NK-92 treated with Interleukin-12 subunit alpha and Interleukin-12 subunit beta, amount 100 ng/mL, for 24 hours (cell line): ENCODE measurements at places on chromosomes 7 and 10.

DNA sequence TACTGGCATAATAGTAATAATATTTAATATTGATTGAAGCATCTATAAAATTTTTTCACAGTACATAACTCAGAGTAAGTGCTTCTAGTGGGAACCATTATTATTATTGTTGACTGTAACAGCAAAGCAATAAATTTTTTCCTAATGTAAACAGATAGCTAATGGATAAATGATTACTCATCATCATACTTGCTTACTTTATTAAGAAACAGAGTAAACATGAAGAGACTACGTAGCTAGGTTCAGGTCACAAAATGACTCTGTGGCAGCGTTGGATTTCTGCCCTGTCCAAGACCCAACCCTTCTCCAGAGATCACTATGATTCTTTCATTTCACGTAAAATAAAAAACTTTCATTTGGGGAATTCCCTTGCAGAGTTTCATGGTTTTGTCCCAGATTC, 8.3 kb upstream of the ABCB5 start:
- no peak for DNase-seq

DNA sequence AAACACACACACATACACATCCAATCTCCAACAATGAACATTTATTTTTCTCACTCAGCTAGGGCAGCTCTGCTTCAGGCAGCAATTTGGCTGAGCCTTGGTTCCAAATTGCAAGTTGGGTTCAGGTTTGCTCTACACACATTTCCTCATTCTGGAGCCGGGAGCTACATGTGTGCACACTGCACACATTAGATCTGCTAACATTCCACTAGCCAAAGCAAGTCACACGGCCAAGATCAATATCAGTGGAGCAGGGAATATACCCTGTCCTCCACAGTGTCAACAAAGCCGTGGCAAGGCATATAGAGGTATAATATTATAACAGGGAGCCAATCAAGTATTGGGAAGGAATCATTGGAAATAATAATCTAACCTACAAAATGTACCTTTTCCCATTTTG, 57.5 kb upstream of the PPP1R3C start:
- no peak for DNase-seq

DNA sequence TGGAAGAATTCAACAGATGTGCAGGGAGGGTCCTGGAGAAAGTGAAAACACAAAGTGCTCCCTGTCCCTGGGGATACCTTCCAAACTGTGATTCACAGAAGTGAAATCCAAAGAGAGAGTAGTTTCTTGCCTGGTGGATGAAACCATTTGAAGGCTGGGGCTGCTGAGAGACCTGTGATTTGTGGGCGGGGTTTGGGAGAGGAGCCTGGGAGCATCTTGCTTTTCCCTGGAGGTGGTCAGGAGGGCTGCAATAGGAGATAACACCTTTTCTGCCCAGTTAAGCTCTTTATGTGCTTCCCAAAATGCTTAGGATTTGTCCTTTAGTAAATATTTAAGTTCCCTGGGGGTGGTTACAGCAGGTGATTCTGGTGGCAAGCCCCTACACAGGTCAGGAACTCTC, 105.3 kb upstream of the TPK1 start:
- DNase-seq, result no peak

- DNase-seq, result no peak
These were observed 68.5 kb downstream of the HK1 start for GRCh38 chr10:69346776-69347175.

DNA sequence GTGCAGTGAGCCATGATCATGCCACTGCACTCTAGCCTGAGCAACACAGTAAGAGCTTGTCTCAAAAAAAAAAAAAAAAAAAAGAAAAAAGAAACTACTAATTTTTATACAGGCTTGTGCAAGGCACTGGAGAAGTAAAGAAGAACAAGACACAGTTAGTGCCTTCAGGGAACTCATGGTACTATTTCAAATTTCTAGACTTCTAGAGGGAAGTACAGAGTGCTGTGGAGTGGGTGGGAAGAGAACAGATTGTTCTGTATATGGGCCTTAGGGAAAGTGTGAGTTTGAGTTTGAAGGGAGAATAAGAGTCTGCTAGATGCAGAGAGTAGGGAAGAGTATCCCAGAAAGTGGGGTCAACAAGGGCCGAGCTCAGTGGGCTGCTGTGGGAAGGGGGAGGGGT, 234.8 kb downstream of the PHTF2 start:
- DNase-seq, result no peak

DNA sequence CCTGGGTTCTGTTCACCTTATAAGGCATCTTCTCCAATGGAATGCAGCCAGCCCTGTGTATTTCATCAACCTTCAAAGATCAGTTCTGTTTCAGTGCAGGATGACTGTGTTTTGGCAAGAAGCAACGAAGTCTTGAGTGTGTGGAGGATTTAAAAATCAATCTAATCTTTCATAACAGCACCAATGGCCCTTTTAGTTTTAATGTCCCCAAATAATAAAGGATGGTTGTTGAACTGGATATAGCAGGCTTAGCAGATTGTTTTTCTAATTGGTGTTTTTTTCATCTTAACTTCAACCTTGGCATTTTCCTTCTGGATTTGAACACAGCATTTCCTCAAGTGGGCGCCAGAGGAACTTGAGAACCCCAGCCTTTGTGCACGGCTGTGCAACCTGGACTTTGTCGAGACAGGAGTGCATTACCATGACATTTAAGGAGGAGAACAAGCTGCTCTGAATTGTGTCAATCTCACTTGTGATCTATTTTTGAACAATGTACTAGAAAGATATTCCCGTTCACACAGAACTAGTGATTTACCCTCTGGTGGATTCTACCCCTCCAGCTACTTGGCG, 313.3 kb upstream of the AKR1E2 start:
- no peak for DNase-seq

DNA sequence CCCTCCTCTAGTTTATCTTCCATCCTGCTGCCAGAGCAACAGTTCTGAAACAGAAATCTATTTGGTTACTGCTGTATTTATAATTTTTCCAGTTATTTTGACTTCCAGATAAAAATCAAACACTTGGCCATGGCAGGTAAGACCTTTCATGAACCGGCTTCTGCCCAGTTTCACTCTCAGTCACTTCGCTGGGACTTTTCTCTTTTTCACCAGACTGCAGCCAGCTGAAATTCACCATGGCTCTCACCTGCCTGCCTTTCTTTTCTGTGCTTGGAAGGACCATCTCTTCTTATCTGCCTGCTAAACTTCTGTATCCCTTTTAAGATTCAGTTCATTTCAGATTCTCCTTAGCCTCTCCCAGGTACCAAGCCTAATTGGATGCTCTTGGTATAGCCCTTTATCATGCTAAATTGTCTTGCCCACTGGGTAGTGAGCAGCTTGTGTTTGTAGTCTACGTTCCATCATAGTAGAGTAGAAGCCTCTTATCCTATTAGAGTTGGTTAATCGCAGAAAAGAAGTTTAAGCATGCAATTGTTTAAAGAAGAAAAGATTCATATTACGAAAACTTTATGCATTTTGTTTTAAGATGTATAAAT, 71.7 kb downstream of the TAF3 start:
- DNase-seq, result no peak

DNA sequence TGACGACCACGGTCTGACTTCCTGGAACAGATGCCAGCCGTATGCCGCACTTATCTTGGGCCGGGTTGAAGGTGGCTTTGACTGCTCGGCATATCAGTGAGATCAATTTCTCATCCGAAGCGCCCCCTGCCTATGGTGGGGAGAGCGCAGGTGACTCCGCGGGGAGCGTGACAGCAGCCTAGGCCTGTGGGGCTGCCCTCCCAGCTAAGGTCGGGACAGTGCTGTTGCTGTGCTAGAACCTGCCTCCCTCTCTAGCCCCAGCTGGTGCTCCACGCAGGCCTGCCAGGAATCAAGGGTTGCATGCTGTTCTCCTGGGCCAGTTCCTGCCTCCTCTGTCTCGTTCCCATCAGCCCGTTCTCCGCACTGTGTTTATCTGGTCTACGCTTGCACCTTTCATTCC, 49.8 kb downstream of the PODXL start:
- DNase-seq, result no peak

- no peak for DNase-seq
These were observed 354.2 kb downstream of the DNAJB6 start for GRCh38 chr7:157690833-157691585.

GRCh38 chr7:92674379-92674778, 84.2 kb upstream of the FAM133B start:
- DNase-seq, result no peak

- no peak for DNase-seq
These were observed 71.5 kb downstream of the XPNPEP1 start for GRCh38 chr10:109851616-109852474.

- peak; percentile 17 for DNase-seq
These were observed 162.3 kb upstream of the CSTF2T start for GRCh38 chr10:51861731-51862130.

- no peak for DNase-seq
These were observed 136.7 kb downstream of the EGFR start for GRCh38 chr7:55155351-55156117.

DNA sequence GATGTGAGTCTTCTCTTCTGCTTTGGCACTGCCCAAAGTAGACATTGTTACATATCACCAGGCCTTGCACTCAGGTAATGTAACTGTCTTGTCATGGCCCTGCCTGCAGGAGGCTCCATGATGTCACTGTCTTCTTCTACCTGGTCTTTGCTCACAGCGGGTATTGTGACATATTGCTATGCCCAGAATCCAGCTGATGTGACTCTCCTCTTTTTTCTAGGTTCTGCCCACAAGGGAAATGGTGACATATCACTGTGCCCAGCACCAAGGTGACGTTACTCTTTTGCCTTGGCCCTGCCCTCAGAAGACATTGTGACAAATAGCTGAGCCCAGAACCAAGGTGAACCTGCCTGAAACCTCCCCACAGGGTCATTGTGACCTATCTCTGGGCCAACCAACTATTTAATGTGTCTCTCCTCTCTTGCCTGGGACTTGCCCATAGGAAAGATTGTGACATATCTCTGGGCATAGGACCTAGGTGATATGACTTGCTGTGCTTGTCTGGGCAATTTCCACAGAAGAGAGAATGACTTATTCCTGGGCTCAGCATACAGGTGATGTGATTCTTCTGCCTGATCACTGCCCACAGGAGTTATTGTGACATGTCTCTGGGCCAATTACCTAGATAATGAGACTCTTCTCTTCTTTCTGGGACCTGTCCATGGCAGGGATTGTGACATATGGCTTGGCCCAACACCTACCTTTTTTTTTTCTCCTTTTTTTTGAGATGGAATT, 26.5 kb upstream of the ZNF107 start:
- DNase-seq, result no peak

DNA sequence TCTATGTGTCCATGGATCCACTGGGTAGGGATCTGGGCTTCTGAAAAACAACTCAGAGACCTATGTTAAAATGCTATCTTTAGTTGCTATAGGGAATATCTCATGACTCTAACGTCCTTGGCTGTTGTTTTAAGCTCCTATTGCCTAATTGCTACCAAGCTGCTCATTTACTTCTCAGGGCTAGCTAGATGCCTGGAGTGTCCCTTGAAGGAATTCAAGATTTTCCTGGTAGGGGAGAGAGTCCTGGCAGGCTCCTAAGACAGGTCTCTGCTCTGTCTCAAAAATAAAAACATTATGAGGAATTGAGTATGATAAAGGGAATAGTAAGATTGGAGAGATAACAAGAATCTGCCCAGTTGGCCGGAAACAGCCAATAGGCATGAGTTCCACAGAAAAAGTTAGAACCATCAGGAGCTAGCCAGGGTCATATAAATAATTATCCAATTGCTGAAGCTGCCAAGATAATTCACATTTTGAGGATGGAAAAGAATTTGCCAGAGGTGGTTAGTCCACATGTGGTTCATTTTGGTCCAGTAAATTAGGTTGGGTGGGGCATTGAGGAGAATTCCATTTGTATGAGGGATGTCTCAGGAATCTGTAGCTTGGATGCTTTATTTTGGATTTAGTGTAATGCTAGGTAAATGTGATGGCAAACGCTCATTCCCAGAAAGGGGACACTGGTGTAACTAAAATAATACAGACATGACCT, 362.7 kb upstream of the VSTM2A start:
- DNase-seq, result no peak

DNA sequence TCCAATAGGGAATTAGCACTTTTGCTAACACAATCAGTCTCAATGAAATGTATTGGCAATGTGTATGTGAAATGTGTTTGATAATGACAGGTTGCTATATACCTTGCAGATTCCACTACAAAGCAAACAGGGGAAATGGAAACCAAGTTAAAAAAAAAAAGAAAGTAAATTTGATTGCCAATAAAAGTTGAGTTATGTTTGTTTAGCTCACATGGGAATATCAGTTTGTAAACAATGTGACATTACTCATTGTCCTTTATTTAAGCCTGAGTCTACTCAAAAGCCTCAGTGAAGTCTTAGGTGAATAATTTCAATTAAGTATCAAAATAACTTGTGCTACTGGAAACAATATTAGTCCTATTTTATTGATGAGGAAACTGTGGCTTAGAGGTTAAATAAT, 285.2 kb downstream of the CACNA2D1 start:
- DNase-seq, result no peak

DNA sequence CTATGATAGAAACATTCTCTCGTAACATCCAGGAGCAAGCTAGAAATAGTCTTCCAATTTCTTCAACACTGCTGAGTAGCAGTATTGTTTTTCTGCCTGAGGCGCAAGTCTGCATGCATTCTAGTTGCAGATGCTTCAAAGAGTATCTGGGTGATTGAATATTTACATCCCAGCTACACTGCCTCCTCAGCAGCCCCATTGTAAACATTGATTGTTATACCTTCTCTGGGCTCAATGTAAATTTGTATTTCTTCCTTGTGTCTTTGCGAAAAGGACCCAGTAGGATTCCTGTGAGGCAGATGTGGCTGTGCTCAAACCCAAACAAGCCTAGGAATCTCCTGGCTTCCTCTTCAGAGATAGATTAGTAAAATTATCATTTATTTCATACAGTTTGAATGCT, 320.7 kb downstream of the CDC14C start:
- DNase-seq, result no peak

- no peak for DNase-seq
These were observed 388 bp downstream of the ECD start for GRCh38 chr10:73167458-73167782.

- DNase-seq, result no peak
These were observed 69.7 kb upstream of the FHIP2A start for GRCh38 chr10:114751856-114752255.

GRCh38 chr10:46245381-46245900, 41.4 kb upstream of the ANTXRL start:
- DNase-seq, result no peak

- no peak for DNase-seq
These were observed 26.6 kb upstream of the SEMA3D start for GRCh38 chr7:85213500-85213899.

- no peak for DNase-seq
These were observed 164.9 kb upstream of the EEPD1 start for GRCh38 chr7:35988105-35988504.

GRCh38 chr10:17113346-17113745, 16.3 kb downstream of the CUBN start:
- no peak for DNase-seq

- DNase-seq, result no peak
These were observed 90.1 kb downstream of the ABCC2 start for GRCh38 chr10:99872367-99873162.

DNA sequence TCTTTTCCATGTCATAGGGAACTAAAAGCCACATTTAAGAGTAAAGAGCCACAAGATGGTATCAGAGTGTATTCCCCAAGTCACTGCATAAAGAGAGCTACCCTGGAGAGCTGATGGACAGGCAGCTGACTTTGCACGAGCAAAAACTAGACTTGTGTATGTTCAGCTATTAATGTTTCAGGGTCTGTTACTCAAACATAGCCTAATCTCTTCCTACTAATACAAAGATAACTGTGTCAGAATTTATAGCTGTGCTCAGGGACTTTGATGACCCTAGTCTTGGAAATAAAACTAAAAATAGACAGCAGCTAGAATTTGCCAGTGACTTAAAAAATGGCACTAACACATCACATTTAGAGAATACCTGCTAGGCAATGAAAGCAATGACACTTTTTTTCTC, 45.5 kb upstream of the LRRTM3 start:
- DNase-seq, result no peak
